ENCODE measurements at places on chromosomes 12 and 14. TPM values are rescaled to one million over a fixed set of nuclear protein-coding genes. Genes with fewer than 3 reads are reported as not detected.

The CCT2 gene
- total RNA-seq = 71.1 TPM

DNA sequence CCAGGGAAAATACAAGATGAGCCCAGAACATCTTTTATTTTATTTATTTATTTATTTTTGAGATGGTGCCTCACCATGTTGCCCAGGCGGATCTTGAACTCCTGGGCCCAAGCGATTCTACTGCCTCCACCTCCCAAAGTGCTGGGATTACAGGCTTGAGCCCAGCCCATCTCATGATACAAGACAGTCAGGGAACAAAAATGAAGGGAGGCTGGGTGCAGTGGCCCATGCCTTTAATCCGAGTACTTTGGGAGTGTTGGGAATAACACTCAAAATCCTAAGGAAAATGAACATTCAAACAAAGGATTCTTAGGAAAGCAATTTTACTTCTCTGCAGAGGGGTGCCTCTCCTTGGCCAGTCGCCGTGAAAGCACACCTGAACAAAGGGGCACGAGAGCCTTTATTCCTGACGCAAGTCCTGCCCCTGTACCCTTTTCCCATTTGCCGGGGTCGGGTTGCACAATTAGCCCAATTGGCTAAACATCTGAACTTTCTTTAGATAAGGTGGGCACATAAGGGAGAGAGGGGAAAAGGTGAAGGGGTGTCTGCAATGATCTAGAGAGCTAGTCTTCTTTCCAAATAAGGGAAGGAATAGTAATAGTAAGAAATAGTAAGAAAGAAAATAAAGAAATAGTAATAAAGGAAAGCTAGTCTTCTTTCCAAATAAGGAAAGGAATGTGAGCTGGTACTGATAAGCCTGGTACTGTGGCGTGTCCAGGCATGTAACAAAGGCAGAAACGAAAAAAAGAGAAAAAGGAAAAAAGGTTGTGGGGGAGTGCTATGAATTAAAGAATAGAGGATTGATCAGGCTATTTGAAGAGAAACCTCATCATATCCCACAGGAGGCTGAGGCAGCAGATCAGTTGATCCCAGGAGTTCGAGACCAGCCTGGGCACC lies 13.4 kb downstream of the NCAPD2 start:
- DNase-seq = no peak
- no peaks in the 10 kb centered on the region for H3K27me3 ChIP-seq
- H3K36me3 ChIP-seq = peaks cover 7% of the 10 kb centered on the region
- H3K27ac ChIP-seq = peak overlapping the region; percentile 23
- no peaks in the 10 kb centered on the region for H3K4me1 ChIP-seq

GRCh38 chr12:115088328-115088994 lies 404.5 kb upstream of the TBX3 start:
- no peaks in the 10 kb centered on the region for H3K36me3 ChIP-seq
- no peak overlapping the region for H3K4me3 ChIP-seq
- peaks cover 17% of the 10 kb centered on the region for H3K4me1 ChIP-seq
- peak; percentile 84 for DNase-seq
- no peak overlapping the region for H3K27ac ChIP-seq

The MSI1 gene
- total RNA-seq = 1.3 TPM

DNA sequence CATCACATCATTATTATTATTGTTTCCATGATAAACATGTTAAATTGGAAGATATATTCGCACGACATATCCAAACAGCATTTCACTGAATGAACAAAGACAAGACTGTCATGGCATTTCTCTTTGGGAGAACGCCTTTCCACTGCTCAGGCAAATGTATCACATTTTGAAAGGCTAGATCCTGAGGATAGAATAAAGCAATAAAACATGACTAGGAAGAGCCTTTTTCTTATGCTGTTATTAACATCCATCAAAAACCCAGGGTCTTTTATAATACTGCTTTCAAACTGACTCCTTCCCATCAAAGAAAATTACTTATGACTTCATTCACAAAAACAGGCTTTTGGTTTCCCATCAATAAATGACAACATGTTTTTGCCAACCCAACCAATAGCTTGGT lies 630.9 kb downstream of the TMTC2 start:
- no peaks in the 10 kb centered on the region for H3K27me3 ChIP-seq
- no peaks in the 10 kb centered on the region for H3K4me1 ChIP-seq
- no peak for DNase-seq
- no peak overlapping the region for H3K27ac ChIP-seq

- no peak overlapping the region for H3K4me3 ChIP-seq
- H3K27me3 ChIP-seq = no peaks in the 10 kb centered on the region
- H3K36me3 ChIP-seq = no peaks in the 10 kb centered on the region
- H3K27ac ChIP-seq = peak overlapping the region; percentile 18
These were observed 376.3 kb upstream of the RGS6 start for GRCh38 chr14:71555654-71556559.
